ENCODE measurements at places on chromosomes 16 and 17.

GRCh38 chr16:22948603-22949368 lies 134.8 kb downstream of the HS3ST2 start:
- DNase-seq, result no peak

GRCh38 chr16:70577256-70577698 lies 53.7 kb downstream of the SF3B3 start:
- DNase-seq, result no peak

- no peak for DNase-seq
Observed at GRCh38 chr16:64762211-64762610, 359.7 kb downstream of the CDH11 start.

- DNase-seq, result peak; percentile 87
Observed at GRCh38 chr17:8222630-8223355, 12.4 kb upstream of the AURKB start.

GRCh38 chr17:14016858-14017257 lies 52.4 kb upstream of the COX10 start:
- no peak for DNase-seq

GRCh38 chr17:56489980-56490379 lies 103.5 kb upstream of the NOG start:
- DNase-seq, result no peak

DNA sequence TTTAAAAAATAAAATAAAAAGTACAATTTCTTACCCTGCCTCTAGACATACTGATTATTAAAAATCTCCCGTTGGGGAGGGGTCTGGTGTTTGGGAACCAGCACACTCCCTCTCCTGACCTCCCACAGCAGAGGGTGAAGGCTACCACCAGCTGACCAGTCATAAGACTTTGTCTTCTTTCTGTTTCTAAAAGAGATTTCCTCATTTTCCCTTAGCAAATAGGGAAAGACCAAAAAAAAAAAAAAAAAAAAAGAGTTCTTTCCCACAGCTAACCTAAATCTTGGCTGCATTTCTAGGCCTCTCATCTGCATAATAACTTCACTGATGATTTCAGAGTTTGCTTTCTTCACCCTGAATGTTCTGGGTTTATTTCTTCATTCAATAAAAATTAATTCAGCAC lies 30.3 kb downstream of the CDK5RAP3 start:
- DNase-seq, result no peak

- no peak for DNase-seq
Observed at GRCh38 chr16:62545039-62545438, 508.8 kb upstream of the CDH8 start.

GRCh38 chr17:2721603-2722002 lies 10.0 kb upstream of the CLUH start:
- DNase-seq, result no peak

DNA sequence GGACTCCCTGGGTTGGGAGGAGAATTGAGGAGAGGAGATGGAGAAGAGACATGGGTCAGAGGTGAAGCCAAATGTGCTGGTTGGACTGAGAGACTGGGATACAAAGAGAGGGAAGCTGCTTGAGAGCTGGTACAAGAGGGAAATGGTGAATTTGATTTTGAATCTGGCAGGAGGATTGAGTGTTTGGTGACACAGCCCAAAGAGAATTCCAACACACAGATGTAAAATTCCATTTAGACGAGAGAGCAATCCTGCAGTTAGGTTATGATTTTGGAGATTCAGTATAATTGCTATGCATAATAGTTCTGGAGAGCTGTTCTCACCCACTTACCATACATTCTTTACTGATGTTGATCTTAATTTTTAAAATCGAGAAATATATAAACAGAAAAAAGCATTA lies 57.7 kb downstream of the HSD17B2 start:
- no peak for DNase-seq

DNA sequence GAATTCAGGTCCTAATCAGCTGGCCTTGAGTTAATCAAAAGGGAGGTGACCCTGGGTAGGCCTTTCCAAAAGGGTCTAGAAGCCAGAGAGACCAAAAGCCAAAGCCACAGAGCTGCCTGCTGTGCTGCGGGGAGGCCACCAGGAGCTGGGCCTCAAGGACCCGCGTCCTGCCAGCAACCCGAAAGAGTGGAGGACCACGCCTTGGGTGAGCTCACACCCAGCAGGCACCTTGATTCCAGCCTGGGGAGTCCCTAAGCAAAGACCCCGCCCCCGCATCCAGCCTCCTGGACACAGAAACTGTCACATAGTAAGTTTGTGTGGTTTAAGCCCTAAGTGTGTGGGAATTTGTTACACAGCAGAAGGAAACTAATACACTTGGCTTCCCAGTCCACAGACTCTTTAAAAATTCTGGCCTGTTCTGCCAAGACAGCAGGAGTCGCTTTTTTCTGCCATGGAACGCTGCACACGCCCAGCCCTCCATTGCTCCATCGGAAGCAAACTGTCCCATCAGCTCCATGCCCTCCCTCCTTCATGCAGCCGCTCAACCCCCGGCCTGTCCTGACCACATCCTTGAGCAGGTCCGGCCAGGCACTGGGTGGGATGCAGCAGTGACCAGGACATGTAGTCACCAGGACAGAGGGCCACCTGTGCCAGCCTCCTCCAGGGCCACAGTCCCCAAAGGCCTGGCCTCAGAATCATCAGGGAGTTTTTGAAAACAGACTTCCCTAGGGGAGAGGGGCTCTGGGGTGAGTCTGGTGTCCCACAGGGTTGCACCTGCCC lies 20.9 kb upstream of the RASD1 start:
- DNase-seq, result no peak

GRCh38 chr17:17181666-17182597 lies 24.2 kb downstream of the PLD6 start:
- DNase-seq, result no peak

GRCh38 chr17:60920107-60920506 lies 242.5 kb downstream of the BCAS3 start:
- no peak for DNase-seq

DNA sequence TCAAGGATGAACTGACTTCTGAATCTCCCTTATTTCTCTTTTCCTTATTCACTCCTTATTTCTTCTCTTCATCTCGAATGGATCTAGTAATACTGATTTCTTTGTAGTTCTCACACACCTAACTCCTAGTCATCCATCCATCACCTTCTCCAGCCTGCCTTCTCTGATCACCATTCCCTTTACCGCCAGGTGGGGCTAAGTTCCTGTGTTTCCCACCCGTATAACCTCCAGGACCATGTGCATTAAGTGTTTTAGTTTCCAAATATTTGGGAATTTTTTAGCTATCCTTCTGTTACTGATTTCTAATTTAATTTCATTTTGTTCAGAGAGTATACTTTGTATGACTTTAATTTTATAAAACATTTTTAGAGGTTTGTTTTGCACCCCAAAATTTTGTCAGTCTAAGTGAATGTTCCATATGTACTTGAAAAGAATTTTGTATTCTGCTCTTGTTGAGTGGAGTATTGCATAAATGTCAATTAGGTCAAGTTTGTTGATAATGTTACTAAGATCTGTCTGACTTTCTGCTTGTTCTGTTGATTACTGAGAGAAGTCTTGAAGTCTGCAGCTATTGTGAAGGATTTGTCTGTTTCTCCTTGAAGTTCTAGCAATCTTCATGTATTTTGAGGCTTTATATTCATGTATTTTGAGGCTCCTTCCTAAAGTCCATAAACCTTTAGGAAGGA lies 8.8 kb downstream of the BPTF start:
- DNase-seq, result no peak

DNA sequence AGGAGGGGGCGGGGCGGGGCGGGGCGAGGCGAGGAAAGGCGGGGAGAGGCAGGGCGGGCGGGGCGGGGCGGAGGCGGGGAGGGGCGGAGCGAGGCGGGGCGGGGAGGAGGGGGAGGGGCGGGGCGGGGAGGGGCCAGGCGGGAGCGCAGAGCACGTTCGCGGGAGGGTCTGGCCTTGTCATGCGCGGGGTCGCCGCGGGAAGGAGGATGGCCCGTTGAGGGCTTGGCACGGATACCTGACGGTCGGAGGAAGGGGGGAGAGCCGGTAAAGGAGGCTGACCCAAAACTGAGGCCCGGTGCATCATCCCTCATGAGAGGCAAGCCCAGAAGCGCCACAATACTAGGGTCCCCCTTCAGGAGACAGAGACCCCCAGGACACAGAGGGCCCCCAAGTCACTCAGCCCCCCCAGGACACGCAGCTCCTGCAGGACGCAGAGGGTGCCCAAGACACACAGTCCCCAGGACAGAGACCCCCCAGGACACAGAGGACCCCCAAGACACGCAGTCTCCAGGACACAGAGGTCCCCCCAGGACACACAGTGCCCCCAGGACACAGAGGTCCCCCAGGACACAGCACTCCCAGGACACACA lies 593 bp upstream of the WDR45B start:
- DNase-seq, result peak; percentile 74

- DNase-seq, result peak; percentile 84
Observed at GRCh38 chr17:42979511-42980273, at the start of gene PTGES3L. PTGES3L (minus strand) TSS chr17:42980080; CDS start chr17:42980053, 27 bp downstream.

- no peak for DNase-seq
Observed at GRCh38 chr16:88019821-88020515, 68.7 kb downstream of the BANP start.

- DNase-seq, result no peak
Observed at GRCh38 chr16:15498427-15499175, 64.2 kb downstream of the BMERB1 start.

DNA sequence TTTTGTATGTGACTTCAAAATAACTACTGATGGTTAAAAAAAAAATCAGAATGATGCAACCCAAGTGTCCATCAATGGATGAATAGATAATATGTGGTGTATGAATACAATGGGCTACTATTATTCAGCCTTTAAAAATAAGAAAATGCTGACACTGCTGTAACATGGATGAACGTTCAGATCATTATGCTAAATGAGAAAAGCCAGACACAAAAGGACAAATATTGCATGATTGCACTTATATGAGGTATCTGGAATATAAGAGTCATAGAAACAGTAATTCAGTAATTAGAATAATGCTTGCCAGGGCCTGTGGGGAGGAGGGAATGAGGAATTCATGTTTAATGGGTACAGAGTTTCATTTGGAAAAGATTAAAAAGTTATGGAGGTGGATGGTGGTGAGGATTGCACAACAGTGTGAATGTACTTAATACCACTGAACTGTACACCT lies 25.4 kb downstream of the TENT4B start:
- no peak for DNase-seq

GRCh38 chr17:9329251-9329921 lies 246.2 kb downstream of the STX8 start:
- DNase-seq, result peak; percentile 1

DNA sequence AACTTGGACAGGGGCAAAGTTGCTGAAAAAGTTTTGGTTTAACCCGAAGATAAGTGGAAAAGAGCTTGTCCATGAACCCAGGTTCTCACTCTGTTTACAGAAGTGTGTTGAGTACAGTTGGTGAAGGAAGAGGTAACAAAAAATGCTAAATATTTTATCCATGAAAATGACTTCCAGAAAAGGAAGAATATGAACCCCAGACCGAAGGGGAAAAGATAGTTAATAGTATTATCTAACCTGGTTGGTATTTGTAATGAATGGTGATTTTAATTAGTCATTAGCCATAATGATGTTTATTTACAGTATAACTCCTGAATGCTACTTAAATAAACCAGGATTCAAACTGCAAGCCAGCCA lies 574 bp upstream of the TMEM106A start:
- no peak for DNase-seq

- no peak for DNase-seq
Observed at GRCh38 chr17:73801455-73802100, 157.3 kb upstream of the SDK2 start.

- no peak for DNase-seq
Observed at GRCh38 chr16:46895399-46896313, 11.5 kb downstream of the GPT2 start.

- no peak for DNase-seq
Observed at GRCh38 chr17:4920351-4921048, 11.6 kb upstream of the GP1BA start.

GRCh38 chr17:17504341-17505140 lies 8.3 kb upstream of the RASD1 start:
- DNase-seq, result no peak

DNA sequence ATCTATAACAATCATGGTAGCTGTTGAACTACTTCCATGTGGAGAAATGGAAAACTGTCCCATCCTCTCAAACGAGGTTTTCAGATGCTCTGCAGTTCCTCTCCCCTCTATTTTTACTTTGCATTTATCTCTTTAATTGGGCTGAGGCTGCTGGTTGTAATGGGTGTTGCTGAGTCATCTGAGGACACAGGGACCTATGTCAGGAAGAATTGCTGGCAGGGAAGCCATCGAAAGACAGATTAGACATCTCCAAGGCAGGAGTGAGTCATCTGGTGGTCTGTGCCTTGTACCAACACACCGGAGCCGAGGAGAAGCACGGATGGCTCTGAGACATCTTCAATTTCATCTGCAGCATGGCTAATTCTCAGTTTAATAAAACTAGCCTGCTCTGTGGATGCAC lies 394.5 kb downstream of the GRIN2A start:
- no peak for DNase-seq

DNA sequence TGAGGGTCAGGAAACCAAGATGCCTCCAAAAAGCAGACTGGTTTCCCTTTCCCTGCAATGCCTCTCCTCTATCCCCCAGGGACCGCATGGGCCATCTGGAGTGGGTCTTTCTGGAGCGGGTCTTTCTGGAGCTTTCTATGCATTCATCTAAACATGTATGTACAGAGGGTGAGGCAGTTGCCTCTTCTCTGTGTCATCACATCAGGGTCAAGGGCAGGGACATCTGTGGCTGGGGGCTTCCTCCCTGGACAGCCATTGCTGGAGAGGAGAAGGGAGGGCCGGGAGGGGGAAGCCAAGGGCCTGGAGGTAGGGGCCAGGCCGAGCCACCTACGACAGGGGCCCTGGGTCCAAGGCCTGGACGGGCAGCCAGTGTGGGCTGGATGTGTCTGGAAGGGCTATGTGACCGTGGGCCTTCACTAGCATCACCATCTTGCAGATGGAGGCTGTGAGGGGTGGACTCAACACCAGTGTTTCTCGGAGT lies 840 bp downstream of the ADCY7 start:
- no peak for DNase-seq

DNA sequence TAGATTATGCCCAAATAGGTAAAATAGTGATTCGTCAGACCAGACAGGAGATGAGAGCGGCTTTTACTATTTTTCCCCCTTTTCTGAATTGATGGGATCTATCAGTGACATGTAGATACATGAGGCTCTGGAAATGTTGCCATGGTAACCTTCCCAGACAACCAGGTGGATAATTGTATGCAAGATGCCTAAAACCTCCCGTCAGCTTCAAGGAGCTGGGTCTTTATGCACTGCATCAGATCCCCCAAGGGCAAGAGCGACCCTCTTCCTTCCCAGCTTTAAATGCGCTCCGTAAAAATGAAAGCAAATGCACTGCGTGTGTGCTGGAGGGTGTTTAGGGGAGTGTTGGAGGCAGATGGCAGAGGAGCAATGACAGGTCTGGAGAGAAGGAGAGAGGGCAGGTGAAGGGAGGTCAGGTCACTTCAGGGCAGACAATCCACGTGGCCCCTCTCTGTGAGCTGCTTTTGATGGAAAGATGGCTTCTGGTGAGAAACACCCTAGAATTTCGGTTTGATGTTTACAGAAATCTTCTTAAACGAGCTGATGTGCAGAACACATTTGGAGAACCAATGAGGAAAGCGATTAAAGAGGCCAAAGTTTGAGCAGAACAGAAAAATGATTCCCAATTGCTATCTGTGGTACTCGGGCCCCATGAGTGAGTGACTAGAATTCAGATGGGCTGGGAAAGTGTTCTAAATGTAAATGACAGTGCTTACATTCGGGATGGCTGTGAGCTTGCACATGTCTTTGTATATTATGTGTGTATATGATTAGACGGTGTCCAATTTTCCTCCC lies 461.7 kb upstream of the HSBP1 start:
- no peak for DNase-seq

Data from caudate nucleus (tissue), 63 donors.